Head of caudate nucleus (tissue), 42 donors: ENCODE measurements at places on chromosomes 7 and 10.

GRCh38 chr7:134727711-134728110 is 51.7 kb upstream of the CALD1 start:
- no peak for DNase-seq

- DNase-seq = no peak
These were observed 32.9 kb downstream of the VOPP1 start for GRCh38 chr7:55539380-55539779.

GRCh38 chr7:132865366-132866143 is 216.3 kb downstream of the CHCHD3 start:
- DNase-seq = no peak

DNA sequence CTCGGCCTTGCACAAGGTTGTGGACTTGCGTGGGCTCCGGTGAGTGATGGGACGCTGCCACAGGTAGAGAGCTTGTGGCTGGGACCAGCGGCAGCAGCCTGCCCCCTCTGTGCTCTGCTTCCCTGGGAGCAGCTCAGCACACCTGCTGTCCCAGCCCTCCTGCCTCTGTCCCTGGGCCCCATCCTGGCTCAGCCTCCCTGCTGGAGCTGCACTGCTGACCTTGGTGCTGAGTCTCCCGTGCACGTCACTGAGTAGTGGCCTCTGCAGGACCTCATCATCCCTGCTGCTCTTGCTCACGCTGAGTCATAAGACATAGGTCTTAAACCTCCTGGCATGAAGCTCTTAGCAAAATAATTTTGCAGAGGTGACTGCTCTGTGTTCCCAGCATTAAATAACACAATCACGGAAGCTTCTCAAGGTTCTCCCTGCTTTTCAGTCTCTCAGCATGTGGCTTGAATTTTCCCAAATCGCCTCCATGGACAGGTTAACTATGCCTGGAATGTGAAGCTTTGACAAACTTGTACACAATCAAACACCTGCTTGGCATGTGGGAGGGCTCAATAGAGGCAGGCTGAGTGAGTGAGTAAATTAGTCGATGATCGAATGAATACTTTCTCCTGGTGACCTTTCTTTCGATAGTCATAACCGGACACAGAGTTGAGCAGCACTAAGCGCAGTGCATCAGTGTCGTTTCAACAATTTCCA is 63.8 kb upstream of the NPS start:
- DNase-seq = no peak

DNA sequence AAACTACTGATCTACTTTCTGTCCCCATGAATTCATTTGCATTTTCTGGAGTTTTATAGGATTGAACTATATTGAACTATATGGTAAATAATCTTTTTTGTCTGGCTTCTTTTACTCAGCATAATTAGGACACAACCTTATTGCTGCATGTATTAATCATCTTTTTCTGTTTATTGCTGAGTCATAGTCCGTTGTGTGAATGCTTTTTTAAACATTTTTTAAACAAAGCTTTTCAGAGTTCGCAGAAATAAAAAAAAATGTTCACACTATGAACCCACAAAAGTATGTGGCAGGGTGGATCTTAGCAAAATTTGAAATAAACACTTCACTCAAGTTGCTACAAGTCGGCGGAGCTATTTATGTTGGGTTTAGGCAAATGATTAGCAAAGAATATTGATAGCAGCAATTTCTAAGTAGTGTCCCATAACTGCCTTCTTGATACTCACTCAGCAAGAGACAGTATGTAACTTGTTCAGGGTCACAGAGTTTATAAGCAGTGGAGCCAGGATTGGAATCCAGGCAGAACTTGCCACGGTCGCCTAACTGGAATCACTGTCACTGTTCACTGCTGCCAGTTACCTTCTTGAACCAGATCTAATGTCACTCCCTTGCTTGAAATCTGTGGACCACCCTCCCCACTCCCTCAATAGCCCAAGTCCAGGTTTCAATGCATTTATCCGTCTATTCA is 5.6 kb downstream of the CH25H start:
- DNase-seq = no peak

DNA sequence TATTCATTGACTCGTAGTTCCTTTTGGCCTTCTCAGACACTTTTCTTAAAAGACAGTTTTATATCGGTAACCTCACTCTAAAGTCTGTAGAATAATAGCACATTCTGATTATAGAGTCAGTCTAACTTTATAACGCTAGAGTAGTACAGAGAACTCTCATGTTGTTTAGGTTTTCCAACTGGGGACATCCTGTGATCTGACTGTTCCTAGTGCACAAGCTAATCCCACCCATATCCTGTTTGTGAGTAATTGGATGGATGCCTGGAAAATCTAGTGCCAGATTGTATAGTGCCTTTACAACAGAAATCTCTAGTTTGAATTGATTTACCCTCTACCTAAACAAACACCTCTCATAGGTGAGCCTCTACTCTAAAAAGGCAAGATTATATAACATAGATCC is 107.4 kb downstream of the ZEB1 start:
- no peak for DNase-seq

- DNase-seq = no peak
These were observed 111.9 kb upstream of the NRBF2 start for GRCh38 chr10:63021225-63021624.

GRCh38 chr7:17963281-17963680 is 23.0 kb upstream of the SNX13 start:
- DNase-seq = no peak

DNA sequence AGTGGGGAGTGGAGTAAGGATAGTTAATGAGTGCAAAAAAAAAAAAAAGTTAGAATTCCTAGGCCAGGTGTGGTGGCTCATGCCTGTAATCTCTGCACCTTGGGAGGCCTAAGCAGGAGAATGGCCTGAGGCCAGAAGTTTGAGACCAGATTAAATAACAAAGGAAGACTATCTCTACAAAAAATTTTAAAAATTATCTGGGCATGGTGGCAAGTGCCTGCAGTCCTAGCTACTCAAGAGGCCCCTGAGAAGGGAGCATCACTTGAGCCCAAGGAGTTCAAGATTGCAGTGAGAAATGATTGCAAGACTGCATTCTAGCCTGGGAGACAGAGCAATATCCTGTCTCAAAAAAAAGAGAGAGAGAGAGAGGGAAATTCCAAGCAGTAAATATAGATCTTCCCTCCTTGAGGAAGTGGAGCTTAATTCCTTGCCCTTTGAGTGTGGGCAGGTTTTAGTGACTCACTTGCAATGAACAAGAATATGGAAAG is 19.5 kb upstream of the CSTF2T start:
- no peak for DNase-seq

- DNase-seq = no peak
These were observed 23.8 kb upstream of the LARP4B start for GRCh38 chr10:955127-955819.

- DNase-seq = no peak
These were observed 7.1 kb upstream of the ZNF282 start for GRCh38 chr7:149188213-149188612.

DNA sequence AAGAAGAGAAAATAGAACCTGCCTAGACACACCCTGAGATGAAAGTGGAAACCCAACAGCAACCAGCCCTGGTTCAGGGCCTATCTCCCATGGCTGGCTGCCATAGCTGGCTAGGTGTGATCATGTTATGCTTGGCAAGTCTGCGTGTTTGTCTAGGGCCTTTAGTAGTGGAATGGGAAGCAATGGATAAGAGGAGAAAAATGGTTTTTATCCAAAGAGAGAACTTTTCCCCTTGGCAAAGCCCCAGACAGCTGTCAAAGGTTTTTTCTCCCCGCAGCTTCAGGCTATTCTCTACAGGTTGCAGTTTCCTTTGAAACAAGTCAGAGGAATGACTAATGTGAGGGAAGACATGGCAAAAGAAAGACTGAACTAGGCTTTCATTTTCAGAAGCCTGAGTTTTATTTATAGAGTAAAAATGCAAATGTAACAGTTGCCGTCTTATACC is 161.5 kb downstream of the SEMA3D start:
- no peak for DNase-seq

DNA sequence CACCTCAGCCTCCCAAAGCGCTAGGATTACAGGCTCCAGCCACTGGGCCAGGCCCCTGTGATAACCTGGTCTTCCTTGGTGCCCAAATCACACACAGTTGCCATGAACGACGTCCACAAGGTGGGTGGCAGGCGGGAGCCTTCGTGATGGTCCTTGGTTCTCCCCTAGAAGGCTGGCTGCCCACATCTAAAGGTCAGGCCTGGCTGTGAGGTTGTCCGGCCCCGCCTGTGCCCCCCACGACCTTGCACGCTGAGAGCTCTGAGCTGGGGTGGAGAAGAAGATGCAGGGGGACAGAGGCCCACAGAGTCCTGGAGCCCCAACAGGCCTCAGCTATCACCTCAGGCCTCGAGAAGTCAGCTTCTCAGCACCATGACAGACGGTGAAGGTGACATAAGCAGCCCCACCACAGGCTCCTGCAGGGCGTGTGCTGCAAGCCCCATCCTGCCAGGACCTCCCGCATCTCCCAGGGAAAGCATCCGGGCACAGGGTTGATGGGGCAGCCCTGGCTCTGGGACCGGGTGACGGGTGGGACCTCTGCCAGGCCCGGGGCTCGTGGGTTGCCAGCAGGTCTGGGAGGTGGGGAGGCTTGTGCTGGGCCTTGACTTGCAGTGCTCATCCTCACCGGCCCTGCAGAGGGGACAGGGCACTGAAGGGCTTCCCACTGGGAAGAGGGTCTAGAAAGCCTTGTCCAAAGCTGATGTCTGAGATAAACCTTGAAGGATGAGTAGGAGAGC is 217.4 kb downstream of the WDR37 start:
- no peak for DNase-seq

GRCh38 chr7:134434701-134435100 is 24.2 kb downstream of the AKR1B1 start:
- no peak for DNase-seq

DNA sequence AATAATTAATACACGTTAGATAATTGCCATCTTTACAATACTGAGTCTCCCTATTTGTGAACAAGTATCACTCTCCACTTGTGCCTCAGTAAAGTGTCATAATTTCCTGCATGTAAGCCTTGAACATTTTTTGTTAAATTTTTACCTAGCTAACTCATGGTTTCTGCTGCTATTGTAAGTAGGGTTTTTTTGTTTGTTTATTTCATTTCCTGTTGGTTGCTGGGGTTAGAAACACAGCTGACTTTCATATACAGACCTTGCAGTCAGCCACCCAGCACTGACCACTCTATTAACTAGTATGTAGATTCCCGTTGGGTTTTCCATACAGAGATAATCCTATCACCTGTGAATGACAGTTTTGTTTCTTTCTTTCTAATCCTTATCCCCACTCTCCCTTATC is 133.3 kb downstream of the MPP7 start:
- no peak for DNase-seq

- no peak for DNase-seq
These were observed 759.3 kb downstream of the LRMDA start for GRCh38 chr10:76190634-76191270.

DNA sequence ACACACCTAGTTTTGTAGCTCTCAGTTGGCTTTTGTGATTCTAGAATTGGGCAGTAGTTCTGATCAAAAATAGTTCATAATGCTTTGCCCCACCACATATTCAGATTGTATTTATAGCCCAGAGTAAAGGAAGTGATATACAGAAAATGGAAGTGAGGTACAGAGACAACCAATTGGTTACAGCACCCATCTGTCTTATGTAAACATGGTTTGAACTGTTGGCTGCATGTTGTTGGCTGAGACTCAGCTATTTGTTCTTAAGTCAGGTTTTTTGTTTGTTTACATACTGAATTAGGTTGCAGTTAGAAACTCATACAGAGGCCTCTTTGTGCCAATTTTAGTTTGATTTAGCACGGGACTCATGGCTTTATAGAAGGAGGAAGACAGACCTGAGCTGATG is 158.9 kb upstream of the GPR26 start:
- no peak for DNase-seq

DNA sequence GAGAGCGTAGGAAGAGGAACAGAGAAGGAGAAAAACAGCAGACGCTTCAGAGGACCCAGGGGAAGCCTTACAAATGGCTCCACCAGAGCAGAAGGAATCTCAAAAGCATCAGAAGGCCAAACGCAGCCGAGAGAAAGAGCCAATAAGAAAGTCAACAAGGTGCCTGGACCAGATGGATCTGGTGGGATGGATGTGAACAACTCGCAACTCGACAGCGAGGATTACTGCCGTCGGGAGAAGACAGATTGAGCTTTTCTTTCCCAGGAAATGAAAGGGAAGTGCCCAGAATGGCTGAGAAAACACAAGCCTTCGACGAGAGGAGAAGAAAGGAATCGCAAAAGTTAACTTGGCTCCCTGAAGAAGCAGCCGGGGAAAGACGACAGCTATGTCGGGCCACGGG is 132.8 kb upstream of the MGMT start:
- DNase-seq = no peak
